T-helper 2 cell (primary cell): ENCODE measurements at places on chromosomes 7 and 10.

GRCh38 chr7:27344471-27344870, 101.9 kb downstream of the EVX1 start:
- no peak for DNase-seq

- no peak for DNase-seq
These were observed 475.3 kb upstream of the C7orf33 start for GRCh38 chr7:148115308-148115707.

DNA sequence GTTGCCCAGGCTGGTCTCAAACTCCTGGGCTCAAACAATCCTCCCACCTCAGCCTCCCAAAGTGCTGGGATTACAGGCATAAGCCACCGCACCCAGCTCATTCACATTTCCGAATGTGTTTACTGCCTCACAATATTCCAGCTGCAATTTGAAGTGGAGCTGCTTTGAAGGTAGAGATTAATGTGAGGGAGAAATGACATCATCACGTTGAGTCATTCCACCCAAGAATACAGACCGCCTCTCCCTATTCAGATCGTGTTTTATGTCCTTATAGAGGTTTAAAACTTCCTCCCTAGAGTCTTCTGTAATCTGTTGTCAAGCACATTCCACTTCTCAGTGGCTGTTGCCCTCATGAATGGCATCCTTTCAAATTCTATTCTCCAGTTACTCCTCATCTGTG, 100.4 kb upstream of the PDGFA start:
- DNase-seq = no peak

DNA sequence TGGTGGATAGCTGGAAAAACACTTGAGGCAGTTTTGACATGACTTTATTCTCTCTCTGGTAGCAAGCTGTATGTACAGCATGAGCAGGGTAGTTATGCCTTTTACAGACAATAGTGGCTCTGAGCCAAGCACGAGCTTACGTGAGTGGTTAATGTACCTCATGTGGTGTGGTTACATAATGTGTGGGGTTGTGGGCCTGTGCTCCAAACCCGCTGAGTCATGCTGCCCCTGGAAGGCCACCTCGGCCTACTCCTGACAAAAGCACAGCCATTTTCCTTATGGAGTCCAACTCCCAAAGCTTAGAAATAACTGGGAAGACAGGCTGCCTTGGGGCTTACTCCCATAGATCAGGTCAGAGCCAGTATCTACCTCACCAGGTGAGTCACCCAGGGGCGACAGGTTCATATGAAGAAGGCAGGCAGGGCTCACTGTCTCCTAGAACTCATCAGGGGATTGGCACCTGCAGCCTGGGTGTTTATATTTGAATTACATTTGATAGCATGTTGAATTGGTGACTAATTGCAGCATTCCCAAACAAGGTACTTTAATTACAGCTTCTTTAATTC, 404.5 kb downstream of the ADRA2A start:
- no peak for DNase-seq

DNA sequence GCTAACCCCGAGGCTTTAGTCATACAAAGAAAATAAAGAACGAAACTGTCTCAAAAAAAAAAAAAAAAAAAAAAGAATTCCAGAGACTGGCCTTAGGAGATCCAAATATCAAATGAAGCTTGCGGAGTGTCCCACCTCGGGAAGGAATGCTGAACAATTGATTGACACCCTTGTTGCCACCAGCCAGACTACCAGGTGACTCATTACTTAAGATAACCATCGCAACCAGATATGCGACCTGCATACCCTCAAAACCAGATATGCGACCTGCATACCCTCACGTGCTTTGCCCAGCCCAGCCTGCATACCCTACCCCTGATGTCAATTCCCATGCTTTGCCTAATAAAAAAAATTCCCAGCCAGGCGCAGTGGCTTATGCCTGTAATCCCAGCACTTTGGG, 2.7 kb upstream of the PRKRIP1 start:
- no peak for DNase-seq

DNA sequence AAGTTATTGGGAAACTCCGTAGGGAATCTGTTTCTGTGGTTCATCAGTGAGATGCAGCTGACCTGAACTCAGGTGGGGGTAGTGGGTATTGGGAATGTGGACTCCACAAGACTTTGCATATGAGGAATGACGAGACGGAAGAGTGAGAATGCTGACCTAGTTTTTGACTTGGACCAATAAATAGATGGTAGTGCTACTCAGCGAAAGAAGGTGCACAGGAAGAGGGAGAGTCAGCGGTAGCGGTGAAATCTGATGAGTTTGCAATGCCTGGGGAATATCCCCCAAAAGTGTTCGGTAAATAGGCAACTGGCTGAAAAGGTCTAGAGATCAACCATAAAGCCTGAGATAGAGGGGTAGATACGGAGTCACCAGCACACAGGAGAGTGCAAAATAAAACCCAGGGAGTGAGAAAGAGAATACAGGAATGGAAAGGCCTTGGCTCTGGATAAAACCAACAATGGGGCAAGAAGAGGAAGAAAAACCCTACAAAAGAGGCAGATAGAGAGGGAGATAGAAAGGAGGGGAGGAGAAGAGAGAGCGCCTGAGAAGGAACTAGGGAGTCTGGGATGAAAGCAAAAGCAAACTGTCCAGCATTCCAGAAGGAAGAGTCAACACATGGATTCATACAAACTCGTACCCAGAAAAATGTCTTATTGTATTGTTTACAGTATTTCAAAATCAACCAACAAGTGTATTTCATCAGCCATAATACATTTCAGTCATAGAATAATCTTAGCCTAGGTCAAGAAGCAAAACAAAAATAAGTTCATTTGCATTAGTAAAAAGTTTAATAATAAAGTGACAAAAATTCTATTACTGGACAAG, 5.4 kb downstream of the ARHGAP21 start:
- DNase-seq = no peak

DNA sequence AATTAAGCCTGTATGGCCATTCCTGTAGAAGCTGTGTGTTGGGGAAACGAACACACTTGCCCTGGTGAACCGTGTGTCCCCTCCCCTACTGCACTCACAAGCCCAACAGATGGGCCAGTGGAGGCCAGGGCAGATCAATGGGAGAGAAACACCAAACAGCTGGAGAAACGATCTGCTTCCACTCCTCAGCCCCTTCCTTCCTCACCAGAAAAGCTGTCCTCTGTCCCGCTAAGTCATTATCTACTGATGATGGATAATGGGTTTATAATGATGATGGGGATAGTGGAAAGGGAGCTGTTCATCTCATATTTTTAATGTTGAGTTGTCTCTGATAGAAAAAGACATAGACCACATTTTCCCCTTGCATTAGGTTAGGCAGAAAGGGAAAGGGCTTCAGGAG, 99.7 kb downstream of the ELMO1 start:
- no peak for DNase-seq

GRCh38 chr7:151406051-151406875, 3.6 kb downstream of the WDR86 start:
- DNase-seq = no peak
